ENCODE measurements at places on chromosomes 2 and 18. TPM values are rescaled to one million over a fixed set of nuclear protein-coding genes. Genes with fewer than 3 reads are reported as not detected.
A peak's percentile ranks its signal among the peaks of the same experiment; 100 is the strongest.

DNA sequence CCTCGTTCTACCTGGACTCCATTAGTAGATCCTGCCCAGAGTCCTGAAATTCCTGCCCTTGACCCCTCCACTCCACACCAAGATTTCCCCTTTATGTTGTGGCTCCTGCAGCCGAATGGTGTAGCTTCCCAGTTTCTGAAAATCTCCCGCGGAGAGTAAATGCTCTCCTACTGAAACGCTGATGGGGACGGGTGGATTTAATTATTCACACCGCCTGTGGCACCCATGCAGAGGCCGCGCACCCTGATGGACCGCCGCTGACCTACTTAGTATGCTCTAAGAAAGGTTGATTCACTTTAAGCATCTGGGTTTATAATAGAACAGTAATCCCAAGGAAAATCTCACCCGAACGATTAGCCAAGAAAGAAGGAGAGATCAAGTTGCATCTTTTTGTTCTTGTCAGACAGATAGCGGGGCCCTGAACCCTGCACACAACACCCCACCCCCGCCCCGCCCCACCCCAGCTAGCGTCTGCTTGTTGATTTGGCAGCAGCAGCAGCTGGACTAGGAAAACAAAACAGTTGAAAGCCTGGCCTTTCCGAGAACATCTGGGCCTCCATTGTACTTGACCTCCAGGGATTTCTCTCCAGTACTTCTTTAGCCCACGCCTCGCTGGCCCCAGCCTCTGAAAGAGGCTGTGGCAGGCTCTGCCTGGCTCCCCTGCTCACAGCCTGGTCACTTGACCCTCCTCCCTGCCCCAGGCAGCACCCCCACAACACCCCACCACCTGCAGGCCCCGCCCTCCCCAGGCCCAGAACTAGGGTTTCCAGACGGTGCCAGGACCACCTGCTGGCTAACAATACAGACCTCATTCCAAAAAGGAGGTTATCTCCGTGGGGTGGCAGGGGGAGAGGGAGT, 53.6 kb downstream of the DPYSL5 start:
- H3K4me1 ChIP-seq: no peaks in the 10 kb centered on the region
- no peaks in the 10 kb centered on the region for H3K27me3 ChIP-seq
- H3K27ac ChIP-seq: no peak overlapping the region
- DNase-seq: no peak
- H3K4me3 ChIP-seq: no peak overlapping the region

DNA sequence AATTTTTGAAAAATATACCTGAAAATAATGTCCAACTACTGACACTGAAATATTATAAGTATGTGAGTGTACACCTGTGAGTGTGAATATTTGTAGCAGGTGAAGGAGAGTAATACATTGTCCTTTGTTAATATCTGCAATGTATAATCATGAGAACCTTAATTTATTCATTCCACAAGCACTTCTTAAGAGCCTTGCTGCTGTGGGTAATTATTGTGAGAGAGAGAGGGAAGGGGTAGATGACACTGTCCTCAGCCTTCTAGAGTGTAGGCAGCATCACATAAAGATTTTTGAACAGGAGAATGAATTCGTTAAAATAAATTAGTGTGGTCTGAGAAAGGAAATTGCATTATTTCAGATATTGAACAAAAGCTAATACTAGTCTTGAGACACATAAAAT, 157.2 kb downstream of the MAP2 start:
- H3K4me3 ChIP-seq: no peak overlapping the region
- H3K4me1 ChIP-seq: peaks cover 6% of the 10 kb centered on the region
- H3K27me3 ChIP-seq: no peaks in the 10 kb centered on the region
- no peaks in the 10 kb centered on the region for H3K36me3 ChIP-seq
- DNase-seq: no peak

- no peak overlapping the region for H3K4me3 ChIP-seq
- H3K36me3 ChIP-seq: no peaks in the 10 kb centered on the region
- H3K27ac ChIP-seq: no peak overlapping the region
- H3K4me1 ChIP-seq: no peaks in the 10 kb centered on the region
- DNase-seq: peak; percentile 24
Measured at GRCh38 chr2:217650716-217651360, 352.0 kb downstream of the TNS1 start.

The COL3A1 gene
- total RNA-seq: 6.9 TPM

- no peaks in the 10 kb centered on the region for H3K36me3 ChIP-seq
- no peak overlapping the region for H3K4me3 ChIP-seq
- no peaks in the 10 kb centered on the region for H3K27me3 ChIP-seq
- no peaks in the 10 kb centered on the region for H3K4me1 ChIP-seq
- H3K27ac ChIP-seq: no peak overlapping the region
Measured at GRCh38 chr18:3547891-3548615, 98.1 kb downstream of the TGIF1 start.

GRCh38 chr2:126221506-126221905, 434.5 kb upstream of the GYPC start:
- no peaks in the 10 kb centered on the region for H3K27me3 ChIP-seq
- no peak overlapping the region for H3K27ac ChIP-seq
- no peaks in the 10 kb centered on the region for H3K4me1 ChIP-seq
- DNase-seq: no peak

DNA sequence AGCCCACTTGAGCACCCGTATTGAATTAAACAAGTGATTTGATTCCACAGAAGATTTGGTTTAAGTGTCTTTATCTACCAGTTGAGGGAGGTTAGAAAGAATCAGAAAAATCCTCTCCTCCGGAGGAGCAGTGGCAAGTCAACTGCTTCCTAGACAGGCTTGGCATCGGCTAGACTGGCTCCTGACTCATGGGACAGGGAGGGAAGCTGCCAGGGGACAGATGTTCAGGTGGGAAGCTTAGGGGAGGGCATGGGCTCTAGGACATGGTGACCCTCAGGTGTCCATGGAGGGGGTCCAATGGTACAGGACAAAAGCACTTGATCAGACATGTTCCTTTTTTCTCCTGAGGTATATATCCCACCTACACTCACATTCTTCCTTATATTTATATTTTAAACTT, 119.3 kb upstream of the IL1R2 start:
- H3K36me3 ChIP-seq: peaks cover 22% of the 10 kb centered on the region
- no peak for DNase-seq
- H3K27me3 ChIP-seq: no peaks in the 10 kb centered on the region
- H3K27ac ChIP-seq: no peak overlapping the region

GRCh38 chr18:76960528-76961035, 138.2 kb downstream of the ZNF236 start:
- DNase-seq: no peak
- H3K36me3 ChIP-seq: no peaks in the 10 kb centered on the region
- H3K27ac ChIP-seq: no peak overlapping the region
- H3K4me3 ChIP-seq: no peak overlapping the region

- no peak overlapping the region for H3K4me3 ChIP-seq
- no peak overlapping the region for H3K27ac ChIP-seq
- H3K36me3 ChIP-seq: no peaks in the 10 kb centered on the region
- H3K27me3 ChIP-seq: peaks cover 2% of the 10 kb centered on the region
- no peaks in the 10 kb centered on the region for H3K4me1 ChIP-seq
Measured at GRCh38 chr18:45639408-45639807, 24.1 kb downstream of the SLC14A2 start.

DNA sequence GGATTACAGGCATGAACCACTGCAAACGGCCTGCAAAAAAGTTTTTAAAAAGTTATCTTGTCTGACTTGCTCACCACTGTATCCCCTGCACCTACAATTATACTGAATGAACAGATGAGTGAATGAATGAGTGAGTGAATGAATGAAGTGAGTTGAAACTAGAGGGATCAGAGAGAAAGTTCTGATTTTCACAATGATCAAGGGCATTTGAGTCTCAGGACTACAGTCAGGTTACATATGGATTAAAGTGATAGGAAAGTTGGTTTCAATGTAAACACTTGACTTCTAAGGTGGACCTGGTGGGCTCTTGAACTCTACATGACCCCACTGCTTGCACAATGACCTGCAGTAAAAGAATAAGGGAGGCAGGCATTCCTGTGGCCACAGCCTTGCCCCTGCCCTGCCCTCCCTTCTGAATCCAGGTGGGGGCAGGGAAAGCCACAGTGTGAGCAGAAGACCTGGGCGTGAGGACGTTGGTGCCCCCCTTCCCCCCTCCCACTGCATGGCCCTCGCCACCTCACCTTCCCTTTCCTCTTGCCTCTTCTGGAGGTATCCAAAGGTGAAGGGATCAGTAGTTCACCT, 10.7 kb downstream of the C2orf80 start:
- no peak for DNase-seq
- peaks cover 2% of the 10 kb centered on the region for H3K27me3 ChIP-seq
- H3K27ac ChIP-seq: no peak overlapping the region
- H3K4me3 ChIP-seq: no peak overlapping the region
- no peaks in the 10 kb centered on the region for H3K36me3 ChIP-seq

The C2orf80 gene
- total RNA-seq: not detected

GRCh38 chr2:144233317-144233716, 286.6 kb downstream of the ZEB2 start:
- DNase-seq: no peak
- no peak overlapping the region for H3K4me3 ChIP-seq
- no peak overlapping the region for H3K27ac ChIP-seq
- H3K4me1 ChIP-seq: no peaks in the 10 kb centered on the region
- no peaks in the 10 kb centered on the region for H3K27me3 ChIP-seq

GRCh38 chr2:134718817-134719814, at the start of gene TMEM163:
TSS of gene TMEM163 (minus strand) at chr2:134719000.
- peak within 1 kb of the TSS; percentile 23 for H3K4me3 ChIP-seq
- no peak within 1 kb of the TSS for H3K27ac ChIP-seq
- no peak for DNase-seq
- no peaks in the 10 kb centered on the region for H3K36me3 ChIP-seq
- H3K4me1 ChIP-seq: peaks cover 4% of the 10 kb centered on the region

GRCh38 chr2:134647607-134648256, 71.1 kb downstream of the TMEM163 start:
- H3K4me3 ChIP-seq: no peak overlapping the region
- H3K4me1 ChIP-seq: no peaks in the 10 kb centered on the region
- H3K27ac ChIP-seq: no peak overlapping the region
- H3K27me3 ChIP-seq: no peaks in the 10 kb centered on the region
- no peaks in the 10 kb centered on the region for H3K36me3 ChIP-seq

DNA sequence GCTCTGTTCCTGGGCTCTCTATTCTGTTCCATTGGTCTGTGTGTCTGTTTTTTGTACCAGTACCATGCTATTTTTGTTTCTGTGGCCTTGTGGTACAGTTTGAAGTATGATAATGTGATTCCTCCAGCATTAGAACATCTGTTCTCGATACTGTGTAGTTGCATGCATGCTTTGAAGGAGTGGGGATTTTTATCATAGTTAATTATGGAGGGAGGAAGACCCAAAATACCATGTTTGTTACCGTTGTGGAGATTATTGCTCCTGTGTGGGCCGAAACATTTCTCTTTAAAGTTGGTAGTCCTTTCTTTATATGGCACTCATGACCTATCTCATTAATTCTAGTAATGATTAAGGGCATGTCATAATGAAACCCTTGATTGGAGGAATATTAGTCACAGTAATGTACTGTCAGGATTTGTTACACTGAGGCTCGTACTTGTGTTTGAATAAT, 87.6 kb downstream of the TTC27 start:
- H3K27ac ChIP-seq: no peak overlapping the region
- no peak overlapping the region for H3K4me3 ChIP-seq
- DNase-seq: no peak
- no peaks in the 10 kb centered on the region for H3K27me3 ChIP-seq
